ENCODE measurements at places on chromosomes 12 and 14.

DNA sequence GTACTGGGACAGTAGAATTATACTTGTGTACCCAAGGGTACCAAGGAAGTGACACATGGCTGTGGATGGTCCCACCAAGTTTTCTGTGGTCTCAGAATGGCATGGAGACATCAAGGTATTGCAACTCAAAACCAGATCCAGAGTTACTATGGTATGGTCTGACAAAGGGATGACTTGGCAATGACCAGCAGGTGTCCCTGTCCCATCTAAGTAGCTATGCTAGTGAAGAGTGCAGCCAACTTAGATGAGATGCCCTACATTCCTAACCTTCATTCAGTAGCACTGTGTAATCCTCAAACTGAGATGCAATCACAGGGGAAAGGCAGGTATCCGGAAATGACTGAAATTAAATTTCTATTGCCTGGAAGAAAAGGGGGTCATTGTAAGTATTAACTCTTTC lies 188.7 kb upstream of the TMEM260 start:
- peaks cover 2% of the 10 kb centered on the region for H3K27me3 ChIP-seq
- no peak for DNase-seq
- no peaks in the 10 kb centered on the region for H3K36me3 ChIP-seq
- H3K4me3 ChIP-seq: no peak overlapping the region

DNA sequence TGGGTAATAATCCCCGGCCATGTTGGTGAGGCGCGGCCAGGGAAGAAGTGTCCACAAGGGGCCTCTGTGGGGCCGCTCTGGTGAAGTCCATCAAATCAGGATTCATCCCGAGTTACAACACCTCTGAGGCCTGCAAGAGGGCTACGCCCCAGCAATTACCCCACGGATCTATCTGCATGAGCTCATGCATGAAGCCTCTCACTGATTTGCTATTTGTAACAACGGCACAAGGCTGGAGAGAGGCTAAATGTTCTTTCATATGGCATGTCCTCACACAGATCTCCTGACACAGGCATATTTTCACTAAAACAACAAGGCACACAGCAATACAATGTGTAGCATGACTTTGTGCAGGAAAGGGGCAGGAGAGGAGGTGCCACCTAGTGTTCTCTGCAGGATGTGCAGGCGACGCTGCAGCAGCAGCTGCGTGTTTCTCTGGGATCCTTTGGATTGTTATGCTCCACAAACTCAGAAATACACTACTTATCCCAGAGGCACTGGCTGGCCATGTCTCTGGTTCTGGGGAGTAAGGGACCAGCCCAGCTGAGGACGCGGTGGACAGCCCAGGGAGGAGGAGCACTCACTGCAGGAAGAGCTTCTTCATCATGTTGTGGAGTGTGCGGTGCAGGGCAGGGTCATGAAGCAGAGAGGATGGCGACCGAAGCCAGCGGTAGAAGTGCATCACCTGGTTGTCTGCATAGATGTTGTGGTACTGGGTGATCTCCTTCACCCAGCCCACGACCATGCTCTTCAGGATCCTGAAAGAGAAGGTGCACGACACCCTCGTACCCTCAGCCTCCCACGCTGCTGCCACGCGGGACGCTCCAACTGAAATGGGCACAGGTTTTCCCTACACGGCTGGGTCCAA lies 20.2 kb downstream of the P2RX2 start:
- no peak for DNase-seq
- H3K27me3 ChIP-seq: no peaks in the 10 kb centered on the region
- H3K36me3 ChIP-seq: peaks cover 66% of the 10 kb centered on the region
- H3K27ac ChIP-seq: no peak overlapping the region
- H3K4me3 ChIP-seq: no peak overlapping the region

DNA sequence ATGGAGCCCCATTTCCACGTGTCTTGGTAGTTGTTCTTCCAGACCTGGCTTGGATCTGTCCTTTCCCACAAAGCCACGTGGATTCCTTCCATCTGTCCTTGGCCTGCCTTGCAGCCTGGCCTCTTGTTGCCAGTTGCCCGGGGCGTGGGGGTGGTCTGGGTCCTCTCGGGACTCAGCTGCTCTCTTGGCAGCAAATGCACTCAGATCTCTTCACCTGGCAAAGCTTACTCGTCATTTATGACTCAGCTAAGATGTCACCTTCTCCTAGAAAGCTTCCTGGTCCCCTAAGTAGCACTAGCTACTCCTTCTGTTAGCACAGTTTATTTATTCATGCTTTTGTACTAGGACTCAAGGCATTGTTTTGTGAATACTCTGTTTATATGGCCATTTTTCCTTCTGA lies 13.6 kb downstream of the PLEKHG3 start:
- H3K4me1 ChIP-seq: peaks cover 37% of the 10 kb centered on the region
- DNase-seq: no peak
- peaks cover 1% of the 10 kb centered on the region for H3K36me3 ChIP-seq
- no peak overlapping the region for H3K27ac ChIP-seq
- peaks cover 2% of the 10 kb centered on the region for H3K27me3 ChIP-seq
- H3K4me3 ChIP-seq: no peak overlapping the region

- peaks cover 9% of the 10 kb centered on the region for H3K4me1 ChIP-seq
- no peak overlapping the region for H3K4me3 ChIP-seq
- H3K27me3 ChIP-seq: peaks cover 6% of the 10 kb centered on the region
- H3K27ac ChIP-seq: no peak overlapping the region
- peaks cover 12% of the 10 kb centered on the region for H3K36me3 ChIP-seq
Observed at GRCh38 chr14:92247341-92247740, 75.6 kb upstream of the SLC24A4 start.

DNA sequence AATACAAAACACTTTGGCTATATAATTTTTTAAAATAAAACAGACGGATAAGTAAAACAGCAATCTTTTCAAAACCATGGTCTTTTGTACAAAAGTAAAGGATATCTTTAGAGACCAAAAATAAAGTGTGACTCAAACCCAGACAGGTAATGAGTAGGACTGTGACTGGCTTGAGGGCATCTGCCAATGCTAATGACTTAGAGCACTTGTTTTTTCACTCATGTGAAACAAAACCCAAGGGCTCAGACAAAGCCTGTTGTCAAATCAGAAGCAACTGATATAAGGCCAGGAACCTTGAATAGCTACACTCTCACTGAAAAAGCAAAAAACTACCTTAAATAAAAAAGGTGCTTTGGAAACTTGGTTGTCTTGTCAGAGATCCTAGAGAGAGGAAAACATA lies 357.4 kb downstream of the TMEM117 start:
- no peak overlapping the region for H3K4me3 ChIP-seq
- no peak for DNase-seq
- no peaks in the 10 kb centered on the region for H3K36me3 ChIP-seq
- H3K27me3 ChIP-seq: no peaks in the 10 kb centered on the region

GRCh38 chr12:40525054-40525453 lies 167.2 kb upstream of the CNTN1 start:
- DNase-seq: no peak
- H3K36me3 ChIP-seq: no peaks in the 10 kb centered on the region
- H3K4me3 ChIP-seq: no peak overlapping the region
- no peaks in the 10 kb centered on the region for H3K27me3 ChIP-seq
- no peak overlapping the region for H3K27ac ChIP-seq
- no peaks in the 10 kb centered on the region for H3K4me1 ChIP-seq

- no peaks in the 10 kb centered on the region for H3K4me1 ChIP-seq
- DNase-seq: no peak
- peaks cover 9% of the 10 kb centered on the region for H3K27me3 ChIP-seq
Observed at GRCh38 chr14:58060077-58060476, 91.9 kb downstream of the ARMH4 start.

GRCh38 chr12:85005615-85006014 lies 30.5 kb downstream of the TSPAN19 start:
- no peaks in the 10 kb centered on the region for H3K36me3 ChIP-seq
- H3K4me3 ChIP-seq: no peak overlapping the region
- no peaks in the 10 kb centered on the region for H3K27me3 ChIP-seq

- no peak overlapping the region for H3K4me3 ChIP-seq
- no peaks in the 10 kb centered on the region for H3K36me3 ChIP-seq
Observed at GRCh38 chr12:128258866-128259555, 8.0 kb upstream of the TMEM132C start.

DNA sequence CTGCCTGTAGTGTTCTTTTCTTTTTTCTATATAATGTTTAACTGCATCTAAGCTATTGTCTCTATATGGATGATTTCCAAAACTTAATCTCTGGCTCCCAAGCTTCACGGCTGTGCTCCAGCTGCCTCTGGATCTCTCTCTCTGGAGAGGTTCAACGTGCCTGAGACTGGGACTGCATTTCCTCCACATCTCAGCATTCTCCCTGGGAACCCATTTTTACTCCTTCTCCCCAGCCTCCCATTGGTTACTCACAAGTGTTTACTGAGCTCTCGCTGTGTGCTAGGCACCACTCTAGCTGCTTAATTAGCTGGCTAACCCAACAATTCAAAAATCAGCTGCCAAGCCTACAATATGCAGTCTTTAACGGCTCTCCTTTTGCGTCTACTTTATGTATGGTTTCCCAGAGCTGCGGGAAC lies 34.7 kb downstream of the FBXL14 start:
- DNase-seq: no peak
- H3K27me3 ChIP-seq: peaks cover 17% of the 10 kb centered on the region
- no peak overlapping the region for H3K27ac ChIP-seq
- no peaks in the 10 kb centered on the region for H3K36me3 ChIP-seq
- H3K4me1 ChIP-seq: peaks cover 7% of the 10 kb centered on the region
- H3K4me3 ChIP-seq: no peak overlapping the region

DNA sequence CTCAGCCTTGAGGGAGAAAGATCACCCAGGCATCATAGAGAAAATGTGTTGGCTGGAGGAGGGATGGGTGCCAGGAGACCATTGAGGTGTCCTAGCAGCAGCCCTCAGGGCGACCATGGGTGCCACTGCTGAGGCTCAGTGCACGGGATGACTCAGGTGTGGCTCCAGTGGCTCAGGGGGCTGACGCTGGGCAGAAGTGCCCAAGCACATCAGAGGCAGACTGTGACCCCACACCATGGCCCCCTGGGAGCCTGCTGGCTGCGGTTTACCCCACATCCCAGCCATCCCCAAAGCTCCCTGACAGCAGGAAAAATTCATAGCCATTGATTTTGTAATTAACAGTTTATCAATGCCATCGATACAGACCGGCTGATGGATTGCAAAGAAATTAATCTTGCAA lies 120.7 kb downstream of the ESRRB start:
- H3K27me3 ChIP-seq: no peaks in the 10 kb centered on the region
- no peak overlapping the region for H3K27ac ChIP-seq
- DNase-seq: no peak
- no peaks in the 10 kb centered on the region for H3K4me1 ChIP-seq

DNA sequence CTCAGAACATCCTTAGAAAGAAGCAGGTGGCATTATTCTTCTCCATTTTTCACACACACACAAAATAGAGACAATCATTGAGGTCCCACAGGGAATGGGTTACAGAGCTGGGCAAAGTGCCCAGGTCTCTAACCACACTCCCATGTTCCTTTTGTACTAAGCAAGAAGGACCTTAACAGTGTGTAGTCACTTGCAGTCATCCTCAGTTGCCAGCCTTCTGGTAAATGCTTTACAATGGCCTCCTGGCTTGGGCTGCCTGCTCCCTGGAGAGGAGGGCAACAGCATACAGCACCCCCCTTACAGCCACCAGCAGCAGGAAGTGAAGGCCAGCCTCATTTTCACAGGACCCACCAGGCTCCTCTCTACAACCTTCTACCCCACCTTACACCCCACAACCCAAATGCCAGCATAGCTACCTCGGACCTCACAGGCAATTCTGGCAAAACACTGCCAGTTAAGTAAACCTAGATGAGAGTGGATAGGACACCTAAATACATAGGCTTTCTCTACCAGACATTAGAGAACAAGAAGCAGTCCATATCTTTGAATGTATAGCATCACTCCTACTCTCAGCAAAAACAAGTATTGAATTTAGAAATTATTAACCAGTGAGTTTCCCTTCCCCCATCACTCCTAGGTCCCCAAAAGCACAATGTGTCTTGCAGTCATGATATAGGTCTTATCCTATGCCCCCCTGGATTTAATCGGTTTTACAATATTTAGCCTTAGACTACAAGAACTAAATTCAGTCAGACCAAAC lies 88.1 kb downstream of the PPP2R5E start:
- no peak for DNase-seq
- H3K4me1 ChIP-seq: peaks cover 7% of the 10 kb centered on the region
- H3K4me3 ChIP-seq: no peak overlapping the region
- no peak overlapping the region for H3K27ac ChIP-seq

GRCh38 chr12:39772821-39773259 lies 153.2 kb upstream of the ABCD2 start:
- no peak for DNase-seq
- H3K4me3 ChIP-seq: no peak overlapping the region
- no peaks in the 10 kb centered on the region for H3K27me3 ChIP-seq
- H3K4me1 ChIP-seq: no peaks in the 10 kb centered on the region
- H3K27ac ChIP-seq: no peak overlapping the region
- H3K36me3 ChIP-seq: no peaks in the 10 kb centered on the region

All from activated naive CD8-positive, alpha-beta T cell treated with anti-CD3 and anti-CD28 coated beads, Interleukin-2, amount 50 U/mL, for 24 hours (primary cell).